ENCODE measurements at places on chromosomes 16 and 17.

DNA sequence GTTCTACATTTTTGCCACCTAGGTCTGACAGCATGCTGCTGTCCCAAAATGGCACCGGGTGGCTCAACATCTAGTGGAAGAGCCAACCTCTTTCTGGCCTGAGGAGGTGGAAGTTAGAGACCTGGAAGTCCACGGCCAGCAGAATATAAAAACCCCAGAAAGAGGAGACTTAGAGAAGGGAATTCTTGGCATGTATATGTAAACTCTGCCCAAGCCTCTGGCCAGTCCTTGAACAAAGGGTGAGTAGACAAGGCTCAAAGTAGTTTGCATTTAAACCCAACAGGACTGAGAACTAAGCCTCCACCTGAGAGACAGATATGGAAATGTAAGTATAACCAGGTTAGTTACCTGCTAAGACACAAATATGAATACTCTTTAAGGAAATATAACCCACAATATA lies 210.3 kb downstream of the GRIN2A start:
- DNase-seq: no peak

GRCh38 chr16:12406926-12407690 lies 396.6 kb downstream of the CPPED1 start:
- DNase-seq: no peak

DNA sequence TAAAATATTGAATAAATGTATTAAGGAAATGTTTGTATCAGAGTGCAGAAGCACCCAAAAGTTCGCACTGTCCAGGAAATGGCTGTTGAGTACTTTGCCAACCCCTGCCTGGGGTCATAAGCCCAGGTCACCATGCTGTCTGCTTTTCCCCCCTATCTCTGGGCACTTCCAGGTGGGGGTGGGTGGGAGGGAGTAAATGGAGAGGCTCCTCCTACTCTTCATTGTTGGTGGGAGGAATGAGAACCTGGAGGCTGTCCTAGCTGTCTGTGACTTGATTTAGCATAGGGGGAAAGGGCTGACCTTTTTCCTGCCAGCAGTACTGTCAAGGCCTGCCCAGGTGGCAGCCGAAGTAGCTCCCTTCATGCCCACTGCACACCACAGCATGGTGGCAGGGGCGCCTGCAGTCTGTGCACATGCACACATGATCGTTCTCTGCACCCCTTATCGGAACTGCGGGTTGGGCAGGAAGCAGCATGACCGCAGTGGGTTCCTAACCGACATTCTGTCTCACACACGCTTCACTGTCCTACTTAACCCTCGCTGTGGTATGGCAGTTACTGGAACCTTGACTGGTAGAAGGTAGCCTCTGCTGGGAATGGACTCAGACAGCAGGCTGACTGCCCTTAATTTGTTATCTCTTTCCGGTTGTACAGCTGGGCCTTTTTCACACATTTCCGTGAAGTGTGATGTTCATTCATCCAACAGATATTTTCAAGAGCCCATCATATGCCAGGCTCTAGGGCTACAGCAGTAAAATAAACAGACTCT lies 41.5 kb downstream of the LDHD start:
- peak; percentile 42 for DNase-seq

DNA sequence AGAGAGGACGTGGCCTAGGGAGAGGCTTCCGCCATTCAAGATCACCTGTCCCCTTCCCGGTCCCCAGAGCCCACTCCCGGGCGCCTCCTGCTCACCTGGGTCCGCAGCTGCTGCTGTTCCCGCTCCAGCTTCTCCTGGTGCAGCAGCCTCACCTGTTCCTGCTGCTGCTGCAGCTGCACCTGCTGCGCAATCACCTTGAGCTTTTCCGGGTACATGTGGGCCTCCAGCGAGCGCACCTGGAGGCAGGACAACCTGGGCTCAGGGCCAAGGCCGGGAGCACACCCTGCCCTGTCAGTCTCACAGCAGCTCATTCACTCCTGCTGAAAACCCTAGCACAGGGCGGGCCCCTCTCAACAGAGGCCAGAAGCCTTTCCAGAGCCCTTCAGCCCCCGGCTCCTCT lies 12.5 kb downstream of the TFAP4 start:
- no peak for DNase-seq

DNA sequence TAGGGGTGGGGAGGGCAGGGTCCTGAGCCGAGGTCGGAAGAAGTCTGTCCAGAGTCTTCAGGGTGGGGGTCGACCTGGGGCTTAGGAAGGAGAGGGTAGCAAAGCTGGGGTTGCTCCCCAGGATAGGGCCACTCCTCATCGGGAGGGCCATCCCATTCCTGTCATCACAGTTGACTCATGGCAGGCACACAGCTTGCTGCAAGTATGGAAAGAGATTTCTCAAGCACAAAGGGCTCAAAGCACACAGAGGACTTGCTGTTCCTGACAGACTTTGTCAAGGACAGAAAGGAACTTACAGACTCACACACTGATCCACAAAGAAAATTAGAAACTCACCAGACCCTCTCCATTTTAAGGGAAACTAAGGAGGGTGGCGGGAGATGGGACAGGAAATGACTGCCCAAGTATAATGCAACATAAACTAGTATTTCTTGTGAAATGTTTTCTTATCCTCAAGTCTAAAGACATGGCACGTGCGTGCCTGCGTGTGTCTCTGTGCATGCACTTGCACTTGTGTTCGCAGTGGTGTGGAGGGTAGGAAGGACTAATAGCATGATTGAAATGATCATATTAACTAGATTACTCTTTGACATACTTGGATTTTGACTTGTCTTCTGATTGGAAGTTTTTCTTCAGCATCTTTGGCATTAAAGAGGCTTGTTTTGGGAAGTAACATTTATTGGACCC lies 2.4 kb downstream of the AOC2 start:
- no peak for DNase-seq

DNA sequence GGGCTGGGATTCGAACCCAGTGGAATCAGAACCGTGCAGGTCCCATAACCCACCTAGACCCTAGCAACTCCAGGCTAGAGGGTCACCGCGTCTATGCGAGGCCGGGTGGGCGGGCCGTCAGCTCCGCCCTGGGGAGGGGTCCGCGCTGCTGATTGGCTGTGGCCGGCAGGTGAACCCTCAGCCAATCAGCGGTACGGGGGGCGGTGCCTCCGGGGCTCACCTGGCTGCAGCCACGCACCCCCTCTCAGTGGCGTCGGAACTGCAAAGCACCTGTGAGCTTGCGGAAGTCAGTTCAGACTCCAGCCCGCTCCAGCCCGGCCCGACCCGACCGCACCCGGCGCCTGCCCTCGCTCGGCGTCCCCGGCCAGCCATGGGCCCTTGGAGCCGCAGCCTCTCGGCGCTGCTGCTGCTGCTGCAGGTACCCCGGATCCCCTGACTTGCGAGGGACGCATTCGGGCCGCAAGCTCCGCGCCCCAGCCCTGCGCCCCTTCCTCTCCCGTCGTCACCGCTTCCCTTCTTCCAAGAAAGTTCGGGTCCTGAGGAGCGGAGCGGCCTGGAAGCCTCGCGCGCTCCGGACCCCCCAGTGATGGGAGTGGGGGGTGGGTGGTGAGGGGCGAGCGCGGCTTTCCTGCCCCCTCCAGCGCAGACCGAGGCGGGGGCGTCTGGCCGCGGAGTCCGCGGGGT lies at the start of gene CDH1:
CDH1 (plus strand) TSS at position 247 of the 684 bp plus-strand sequence; CDS start at position 371, 124 bp downstream.
- DNase-seq: no peak

DNA sequence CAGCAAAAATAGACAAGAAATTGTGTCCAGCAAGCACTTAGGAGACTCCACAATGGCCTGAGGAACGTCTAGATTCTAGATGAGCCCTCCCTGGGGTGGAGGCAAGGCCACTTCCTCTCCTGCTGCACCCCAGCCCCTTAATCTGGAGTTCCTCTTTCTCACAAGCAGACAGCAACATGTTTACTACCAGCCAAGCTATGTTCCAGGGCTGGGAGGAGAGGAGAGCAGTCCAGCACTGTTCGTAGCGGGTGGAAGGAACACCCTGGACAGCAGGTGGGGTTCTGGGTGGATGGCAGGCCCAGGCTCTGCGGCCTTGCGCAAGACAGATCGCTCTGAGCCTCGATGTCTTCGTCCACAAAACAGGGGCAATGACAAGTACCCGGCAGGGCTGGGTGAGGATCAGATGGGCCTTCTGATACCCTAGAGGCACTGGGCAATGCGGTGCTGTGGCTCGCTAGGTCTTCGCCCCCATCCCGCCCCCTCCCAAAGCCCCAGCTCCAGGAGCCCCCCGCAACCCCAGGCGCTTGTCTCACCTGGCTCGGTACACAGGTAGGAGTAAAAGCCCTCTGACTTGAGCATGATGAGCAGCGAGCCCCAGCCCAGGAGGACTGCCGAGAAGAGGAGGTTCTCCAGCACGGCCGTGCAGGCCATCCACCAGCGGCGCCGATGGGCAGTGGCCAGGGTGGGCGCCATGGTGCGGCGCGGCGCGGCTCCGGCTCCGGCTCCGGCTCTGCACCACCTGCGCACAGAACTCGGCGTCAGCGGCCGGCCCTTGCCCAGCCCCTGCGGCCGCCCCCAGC lies 1.3 kb downstream of the SLC43A2 start:
- peak; percentile 46 for DNase-seq

DNA sequence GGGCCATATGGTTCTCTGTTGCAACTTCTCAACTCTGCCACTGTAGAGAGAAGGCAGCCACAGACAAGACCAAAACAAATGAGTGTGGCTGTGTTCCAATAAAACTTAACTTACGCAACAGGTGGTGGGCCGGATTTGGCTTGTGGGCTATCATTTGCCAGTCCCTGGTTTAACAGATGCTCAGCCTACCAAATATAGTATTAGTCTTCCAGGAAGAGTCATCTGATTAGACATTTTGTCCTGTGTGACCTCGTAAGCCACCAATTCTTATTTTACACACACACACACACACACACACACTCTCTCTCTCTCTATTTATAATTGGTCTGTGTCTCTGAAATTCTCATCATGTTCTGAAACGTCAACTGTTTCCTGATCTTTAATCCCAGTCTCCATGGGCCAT lies 245.9 kb downstream of the XYLT1 start:
- DNase-seq: peak; percentile 56

GRCh38 chr17:82734987-82735866 lies at the start of gene FN3K:
TSS of gene FN3K (plus strand) at chr17:82735615. CDS start at chr17:82735637, 22 bp downstream.
- DNase-seq: peak; percentile 84

DNA sequence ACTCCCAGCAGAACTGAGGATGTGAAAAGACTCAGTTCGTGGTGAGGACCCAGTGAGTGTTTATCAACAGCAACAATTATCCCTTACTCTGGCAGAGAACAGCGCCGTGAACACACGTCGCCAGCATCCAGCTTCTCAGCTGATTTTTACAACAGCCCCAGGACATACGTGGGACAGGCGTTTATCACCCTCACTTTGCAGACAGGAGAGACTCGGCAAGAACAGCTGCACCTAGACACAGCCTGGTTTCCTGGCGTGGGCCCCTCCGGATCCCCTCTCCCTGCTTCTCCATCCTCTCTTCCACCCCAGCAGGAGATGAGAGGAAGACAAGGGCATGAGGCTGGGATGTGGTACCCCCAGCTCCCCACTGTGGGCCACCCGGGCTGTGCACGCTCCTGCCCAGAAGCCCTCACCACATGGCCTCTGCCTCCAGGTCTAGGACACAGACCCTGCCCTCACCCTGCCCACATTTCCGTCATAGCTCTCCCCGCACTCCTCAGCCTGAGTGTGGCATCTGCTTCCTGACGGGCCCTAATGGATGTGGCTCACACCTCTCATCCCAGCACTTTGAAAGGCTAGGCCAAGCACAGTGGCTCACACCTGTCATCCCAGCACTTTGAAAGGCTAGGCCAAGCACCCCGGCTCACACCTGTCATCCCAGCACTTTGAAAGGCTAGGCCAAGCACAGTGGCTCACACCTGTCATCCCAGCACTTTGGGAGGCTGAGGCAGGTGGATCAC lies 17.5 kb downstream of the ABR start:
- DNase-seq: no peak

GRCh38 chr17:29042679-29043538 lies at the start of gene PIPOX:
TSS of gene PIPOX (plus strand) at chr17:29043141. CDS start at chr17:29043226, 85 bp downstream.
- no peak for DNase-seq

GRCh38 chr17:36818134-36818825 lies 119.0 kb upstream of the LHX1 start:
- no peak for DNase-seq

- no peak for DNase-seq
Observed at GRCh38 chr16:24834459-24835335, 11.1 kb upstream of the SLC5A11 start.

DNA sequence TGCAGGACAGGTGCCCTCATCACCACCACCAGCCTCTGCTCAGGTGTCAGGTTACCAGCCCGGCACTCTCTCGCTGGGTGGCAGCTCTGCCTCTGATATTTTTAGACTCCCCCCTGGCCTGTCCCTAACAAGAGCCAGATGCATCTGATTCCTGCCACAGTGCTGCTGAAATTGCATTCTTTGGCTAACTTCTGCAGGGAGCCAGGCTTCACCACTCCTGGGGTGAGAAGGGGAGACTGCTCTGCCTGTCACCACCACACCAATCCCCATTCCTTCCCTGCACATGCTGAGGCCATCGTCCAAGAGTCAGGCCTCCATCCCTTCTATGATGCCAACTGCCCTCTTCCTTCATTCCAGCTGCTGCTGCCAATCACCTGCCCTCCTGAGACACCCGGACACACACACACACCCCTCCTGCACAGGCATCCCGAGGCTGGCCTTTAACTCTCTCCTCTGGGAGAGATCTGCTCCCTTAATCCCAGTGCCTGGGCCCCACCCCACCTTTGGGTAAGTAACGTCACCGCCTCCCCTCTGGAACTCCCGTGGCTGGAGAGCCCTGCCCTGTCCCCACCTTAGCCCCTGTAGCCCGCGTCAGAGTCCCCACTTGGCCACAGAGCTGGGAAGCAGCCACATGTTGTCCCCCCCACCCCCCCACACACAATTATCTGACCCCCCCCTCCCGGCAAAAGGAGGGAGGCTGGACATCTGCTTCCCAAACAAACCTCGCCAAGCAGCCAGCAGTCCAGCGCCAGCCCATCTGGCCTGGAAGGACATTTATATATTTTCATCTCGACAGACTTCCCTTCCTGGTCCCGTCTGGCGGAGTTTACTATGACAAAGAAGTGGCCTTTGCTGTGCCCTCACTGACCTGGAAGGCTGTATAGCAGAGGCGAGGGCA lies 2.8 kb downstream of the EMP2 start:
- peak; percentile 74 for DNase-seq

GRCh38 chr16:27332105-27332504 lies 18.3 kb downstream of the IL4R start:
- DNase-seq: no peak

GRCh38 chr17:70320673-70321345 lies 151.5 kb downstream of the KCNJ2 start:
- peak; percentile 37 for DNase-seq

DNA sequence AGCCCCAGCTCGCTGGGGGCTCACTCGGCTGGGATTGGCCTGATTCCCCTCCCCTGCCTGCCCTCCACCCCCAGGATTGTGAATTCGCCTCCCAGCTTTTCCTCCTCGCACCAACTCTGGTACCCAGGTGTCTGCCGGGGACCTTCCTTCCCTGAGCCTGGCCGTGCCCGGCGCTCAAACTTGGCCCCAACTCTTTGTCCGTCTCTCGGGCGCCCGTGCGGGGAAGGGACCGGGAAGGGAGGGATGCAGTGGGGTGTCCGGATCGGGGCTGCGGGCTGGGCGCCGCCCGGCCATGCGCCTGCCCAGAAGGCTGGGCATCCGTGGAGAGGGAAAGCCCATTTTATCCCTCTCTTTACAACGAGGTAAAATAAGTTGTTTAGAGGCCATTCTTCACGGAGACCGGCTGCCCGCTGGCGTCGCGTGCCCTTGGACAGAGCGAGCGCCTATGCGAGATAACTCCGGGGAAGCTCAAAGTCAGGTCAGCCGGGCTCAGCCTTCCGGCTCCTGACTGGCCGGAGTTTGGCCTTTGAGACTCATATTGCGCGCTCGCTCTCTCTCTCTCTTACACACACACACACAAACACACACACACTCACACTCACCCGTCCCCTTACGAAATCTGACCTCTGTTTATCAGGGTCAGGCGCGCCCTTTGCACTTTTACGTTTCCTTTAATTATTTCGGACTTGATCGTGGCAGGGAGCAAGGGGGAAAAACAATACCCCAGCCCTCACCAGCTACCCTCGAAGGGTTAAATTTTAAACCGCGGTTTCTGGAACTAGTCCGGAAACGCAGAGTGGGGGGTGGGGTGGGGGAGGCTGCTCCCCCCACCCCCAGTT lies 774 bp upstream of the MAF start:
- peak; percentile 71 for DNase-seq

Measured in left ventricle myocardium superior (tissue), 1 donor.